ENCODE measurements at places on chromosomes 5 and 9.

DNA sequence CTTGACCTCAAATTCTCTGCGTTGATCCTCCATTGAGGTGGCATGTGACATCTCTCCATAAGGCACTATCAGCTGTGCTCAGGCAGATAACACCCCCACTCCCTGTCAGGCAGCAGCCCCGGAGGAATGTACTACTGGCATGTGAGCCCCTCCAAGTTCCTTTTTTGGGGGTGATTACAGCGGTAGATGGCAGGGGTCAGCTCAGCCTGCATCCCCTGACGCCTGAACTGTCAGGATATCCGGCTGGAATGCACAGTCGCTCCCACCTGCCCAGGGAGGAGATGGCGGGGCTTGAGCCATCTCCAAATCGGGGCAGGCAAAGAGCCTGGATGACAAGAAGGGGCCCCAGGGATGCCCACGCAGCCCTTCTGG lies 40.8 kb downstream of the FAM78A start:
- DNase-seq, result no peak

DNA sequence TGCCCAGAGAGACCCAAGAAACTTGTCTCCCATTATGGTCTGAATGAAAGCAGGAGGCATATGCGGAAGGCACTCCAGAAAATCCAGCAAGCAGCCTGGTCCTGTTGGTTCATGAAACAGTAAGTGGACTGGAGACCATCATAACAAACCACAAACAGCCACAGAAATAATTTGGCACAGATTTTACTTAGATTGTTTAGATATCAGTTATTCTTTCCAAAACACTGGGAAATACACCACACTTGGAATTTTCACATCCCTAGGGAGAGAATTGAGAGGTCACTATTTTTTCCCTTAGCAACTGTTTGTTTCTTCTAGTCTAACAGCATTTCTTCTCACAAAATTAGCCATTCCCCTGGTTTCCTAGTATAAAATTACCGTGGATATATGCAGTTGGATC lies 300.8 kb downstream of the OSTF1 start:
- DNase-seq, result no peak

DNA sequence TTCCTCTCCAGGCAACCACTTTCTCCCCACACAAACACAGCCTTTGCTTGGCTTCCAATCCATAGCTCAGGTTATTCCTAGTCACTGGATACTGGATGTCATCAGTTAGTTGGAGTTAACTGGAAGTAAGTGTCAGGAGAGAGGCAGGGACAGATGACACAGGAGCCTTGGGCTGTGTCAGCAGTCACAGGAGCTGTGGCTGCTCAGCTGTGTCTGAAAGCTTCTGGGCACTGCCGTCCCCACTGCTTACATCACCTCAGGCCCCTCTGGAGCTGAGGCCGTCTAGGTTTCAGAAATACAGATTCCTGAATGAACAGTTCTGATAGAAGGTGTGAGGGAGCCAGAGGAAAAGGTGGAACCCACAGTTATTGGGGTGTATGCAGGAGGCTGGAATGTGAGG lies 17.3 kb upstream of the FAM240B start:
- DNase-seq, result no peak

DNA sequence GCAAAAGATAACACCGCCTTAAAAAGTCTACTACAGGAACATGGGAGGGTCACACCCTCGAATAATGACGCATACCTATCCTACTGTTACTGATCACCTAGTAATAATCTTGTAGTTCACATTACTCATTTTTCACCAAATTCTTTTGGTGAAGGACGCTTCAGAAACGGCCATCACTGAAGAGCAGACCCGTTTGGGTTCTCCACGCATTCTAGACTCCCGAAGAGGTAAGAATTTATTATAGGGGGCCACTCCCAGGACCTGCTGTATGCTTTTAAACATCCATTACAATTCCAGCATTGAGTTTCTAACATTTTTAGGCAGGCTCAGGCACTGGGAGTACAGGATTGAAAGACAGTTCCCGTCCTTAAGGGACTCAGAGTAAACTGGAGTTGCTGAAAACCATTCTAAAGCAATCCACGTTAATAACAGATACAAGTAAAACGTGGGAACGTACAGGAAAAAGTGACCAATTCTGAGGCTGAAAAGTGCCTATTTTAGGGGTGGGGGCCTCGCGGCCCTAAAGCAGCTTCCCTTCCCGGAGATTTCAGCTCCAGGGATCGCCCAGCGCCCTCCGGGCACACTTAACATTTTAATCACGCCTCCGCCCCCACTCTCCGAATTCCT lies at the start of gene FER:
Gene FER, plus strand, starts transcription at position 124 of the 627 bp plus-strand sequence. CDS start 50,286 bp downstream, outside the sequence.
- DNase-seq, result peak; percentile 61

- DNase-seq, result peak; percentile 82
Measured at GRCh38 chr9:105672711-105673234, 10.5 kb downstream of the TAL2 start.

DNA sequence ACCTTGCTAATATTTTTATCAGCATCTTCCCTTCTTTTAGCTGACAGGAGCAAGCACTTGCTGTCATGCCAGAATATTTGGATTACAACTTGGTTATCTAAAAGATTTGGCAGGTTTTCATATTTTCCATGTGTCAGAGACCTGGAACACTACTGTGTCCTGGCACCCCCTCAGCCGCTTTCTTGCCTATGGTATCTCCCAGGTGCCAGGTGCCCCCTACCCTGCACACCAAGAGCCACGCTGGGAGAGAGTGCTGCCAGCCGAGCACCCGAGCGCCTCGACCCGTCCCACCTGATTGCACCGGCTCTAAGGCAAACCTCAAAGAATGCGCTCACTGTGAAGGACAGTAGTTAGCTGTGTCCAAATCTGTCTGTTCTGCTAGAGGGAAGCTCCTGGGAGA lies 84.8 kb downstream of the GTF3C4 start:
- DNase-seq, result no peak

DNA sequence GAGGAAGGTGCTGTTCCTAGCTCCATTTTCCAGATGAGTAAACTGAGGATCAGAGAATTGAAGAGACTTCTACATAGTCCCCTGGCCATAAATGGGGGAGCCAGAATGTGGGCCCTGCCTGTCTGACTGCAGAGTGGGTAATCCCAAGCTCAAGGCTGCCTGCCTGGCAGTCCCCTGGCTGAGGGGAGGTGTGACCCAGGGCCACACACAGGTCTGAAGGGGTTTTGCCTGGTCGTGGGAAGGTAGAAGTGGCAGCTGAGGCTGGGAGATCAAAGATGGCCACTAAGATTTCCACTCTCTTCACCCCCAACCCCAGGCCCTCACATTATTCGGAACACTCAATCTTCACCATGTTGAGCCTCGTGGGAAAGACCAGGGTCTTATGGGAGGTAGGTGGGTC lies 176.3 kb downstream of the MACROH2A1 start:
- DNase-seq, result no peak

GRCh38 chr5:67015541-67016191 lies 180.9 kb downstream of the CD180 start:
- no peak for DNase-seq

DNA sequence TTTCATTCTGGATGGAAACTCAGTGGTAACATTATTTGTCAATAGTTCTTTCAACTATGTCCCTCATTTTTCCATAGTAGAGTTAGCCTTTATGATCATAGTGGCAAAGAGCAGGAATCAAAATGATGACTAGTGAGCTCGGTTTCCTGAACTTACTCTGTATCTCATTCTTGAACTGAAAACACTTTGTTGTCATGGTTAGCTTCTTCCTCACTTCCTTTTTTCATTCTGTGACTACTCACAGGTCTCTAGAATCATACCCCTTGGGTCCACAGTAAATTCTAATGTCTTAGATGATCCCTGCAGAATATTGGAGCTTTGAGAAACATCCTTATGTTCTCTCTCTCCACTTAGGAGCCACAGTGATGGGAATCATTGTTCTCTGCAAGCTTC lies 29.4 kb upstream of the RECK start:
- DNase-seq, result no peak

DNA sequence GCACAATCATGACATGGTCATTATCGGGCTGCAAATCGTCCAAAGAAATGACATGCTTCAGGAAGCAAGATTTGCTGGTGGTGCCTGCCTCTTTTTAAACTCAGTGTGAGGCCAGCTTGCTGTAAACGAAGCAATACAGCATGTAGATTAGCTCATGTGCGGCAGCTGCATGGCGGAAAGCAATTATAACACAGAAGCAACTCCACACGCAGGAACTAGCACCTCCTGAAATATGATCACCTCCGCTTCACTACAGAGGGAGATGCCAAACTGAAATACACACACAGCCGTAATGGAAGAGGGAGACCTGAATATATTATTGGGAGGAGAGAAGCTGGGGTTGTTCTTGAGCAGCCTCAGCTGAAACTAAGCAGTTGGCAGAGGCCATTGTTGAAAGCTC lies 312.5 kb downstream of the PSAT1 start:
- no peak for DNase-seq

DNA sequence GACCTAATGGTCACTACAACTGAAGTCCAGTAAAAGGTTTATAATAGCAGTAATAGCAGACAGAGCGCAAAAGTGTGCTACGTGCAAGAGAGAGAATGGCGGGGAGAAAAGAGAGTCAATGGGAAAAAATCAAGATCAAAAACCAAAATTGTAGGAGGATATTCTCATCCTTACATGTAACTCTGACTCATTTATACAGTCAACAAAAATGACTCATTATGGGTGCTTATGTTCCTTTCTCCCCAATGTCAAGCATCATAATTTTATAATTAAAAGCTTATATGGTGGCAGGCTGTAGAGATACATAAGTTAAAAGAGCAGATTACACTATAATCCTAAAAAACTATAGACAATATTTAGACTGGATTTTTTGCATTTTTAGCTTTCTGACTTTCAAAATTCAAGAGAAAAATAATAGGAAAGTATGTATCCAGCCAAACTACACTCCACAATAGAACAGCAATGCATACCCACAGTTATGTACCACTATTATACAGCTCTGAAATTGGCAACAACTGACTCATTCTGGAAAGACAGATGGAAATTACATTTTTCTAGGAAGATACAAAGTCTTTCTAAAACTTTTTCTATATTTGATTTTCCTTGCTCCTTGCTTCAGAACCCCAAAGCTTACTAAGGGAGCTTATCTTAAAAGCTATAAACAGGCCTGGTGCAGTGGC lies 78.4 kb downstream of the PLPP1 start:
- no peak for DNase-seq

DNA sequence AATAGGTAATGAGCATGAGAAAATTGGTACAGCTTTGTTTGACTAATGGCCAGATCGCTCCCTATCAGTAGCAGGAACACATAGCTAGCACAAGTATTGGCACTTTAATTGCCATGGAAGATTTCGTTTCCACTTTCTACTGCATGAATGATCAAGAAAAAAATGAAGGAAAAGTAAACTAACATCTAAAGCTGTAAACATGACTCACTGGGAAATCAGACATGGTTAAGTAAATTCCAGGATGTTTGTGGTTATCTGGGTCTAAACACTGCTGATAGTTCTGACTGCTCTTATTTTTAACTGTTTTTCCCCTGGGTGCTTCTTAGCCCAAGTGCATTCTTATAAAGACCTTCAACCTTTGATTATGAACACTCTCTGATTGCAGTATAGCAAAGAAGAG lies 388.9 kb downstream of the NR2F1-AS1 start:
- DNase-seq, result no peak

- no peak for DNase-seq
Measured at GRCh38 chr5:26009742-26010141, 1028.6 kb downstream of the CDH9 start.

DNA sequence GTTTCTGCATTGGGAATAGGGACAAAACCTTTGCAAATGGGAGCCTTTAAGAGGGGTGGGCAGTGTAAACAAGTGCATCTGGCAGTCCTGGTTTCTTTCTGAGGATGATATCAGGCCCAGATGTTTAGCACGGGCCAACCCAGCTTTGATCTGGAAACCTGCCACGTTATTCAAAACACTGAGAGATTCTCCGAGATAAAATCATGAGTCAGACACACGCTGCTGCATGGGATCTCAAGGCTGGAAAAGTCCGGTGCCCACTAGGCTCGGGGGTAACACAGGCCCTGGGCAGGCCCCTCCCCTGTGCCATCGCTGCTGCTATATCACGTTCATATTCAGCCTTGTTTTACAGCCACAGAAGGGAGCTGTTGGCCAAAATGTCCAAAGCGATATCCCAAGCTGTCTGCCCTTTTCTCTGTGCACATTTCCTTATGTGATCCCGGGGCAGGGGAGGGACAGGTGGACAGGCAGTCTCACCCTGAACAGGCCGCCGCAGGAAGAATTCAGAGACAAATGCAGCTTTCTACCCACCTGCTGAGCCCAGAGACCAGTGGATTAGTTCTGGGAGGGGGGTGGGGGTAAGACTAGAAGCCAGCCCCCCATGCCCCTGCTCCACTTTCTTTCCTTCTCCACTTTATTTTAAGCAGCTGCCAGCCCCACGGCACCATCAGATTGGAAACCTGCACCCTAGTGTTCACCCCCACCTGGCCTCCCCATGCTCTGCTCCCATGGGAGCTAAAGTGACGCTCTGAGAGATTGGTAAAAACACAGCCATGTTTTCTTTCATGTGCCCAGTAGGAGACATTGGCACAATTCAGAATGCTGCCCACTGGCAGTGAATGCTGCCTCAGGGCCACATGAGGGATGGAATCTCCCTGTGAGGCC lies 63.1 kb downstream of the TMOD1 start:
- no peak for DNase-seq
